ENCODE measurements at places on chromosomes 6 and 20.

DNA sequence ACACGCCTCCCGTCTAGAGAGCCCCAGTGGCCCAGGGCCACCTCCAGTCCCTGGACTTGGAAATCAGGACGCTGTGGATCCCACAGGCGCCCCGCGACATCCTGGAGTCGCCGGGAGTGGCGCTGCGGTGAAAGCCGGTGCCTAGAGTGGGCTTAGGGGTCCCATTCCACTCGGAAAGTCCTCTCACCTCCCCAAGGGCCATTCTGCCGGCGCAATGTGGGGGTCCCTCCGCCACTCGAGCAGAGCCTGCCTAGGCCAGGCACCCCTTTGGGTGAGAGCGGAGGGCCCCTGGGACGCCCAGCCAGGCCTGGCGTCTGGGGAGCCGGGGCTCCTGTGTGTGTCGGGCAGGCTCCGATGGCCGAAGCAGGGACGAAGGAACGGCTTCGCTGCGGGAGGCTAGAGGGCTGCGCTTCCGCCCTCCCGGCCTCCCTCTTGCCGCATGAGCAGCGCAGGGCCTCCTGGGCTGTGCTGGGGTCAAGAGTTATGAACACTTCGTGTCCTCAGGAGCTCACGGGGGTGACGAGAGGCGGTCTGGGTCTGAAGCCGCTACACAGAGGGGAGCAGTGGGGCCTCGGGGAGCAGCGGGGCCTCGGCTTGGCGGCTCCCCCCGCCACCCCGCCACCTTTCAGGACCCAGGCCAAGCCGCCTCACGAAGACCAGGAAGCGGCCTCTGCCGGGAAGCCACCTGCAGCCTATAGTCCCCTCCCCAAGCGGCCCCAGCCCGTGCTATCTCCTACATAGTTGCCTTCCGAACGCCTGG, 13.6 kb downstream of the POU3F2 start:
- DNase-seq: no peak

- no peak for DNase-seq
Observed at GRCh38 chr6:34673064-34673463, 23.5 kb downstream of the ILRUN start.

DNA sequence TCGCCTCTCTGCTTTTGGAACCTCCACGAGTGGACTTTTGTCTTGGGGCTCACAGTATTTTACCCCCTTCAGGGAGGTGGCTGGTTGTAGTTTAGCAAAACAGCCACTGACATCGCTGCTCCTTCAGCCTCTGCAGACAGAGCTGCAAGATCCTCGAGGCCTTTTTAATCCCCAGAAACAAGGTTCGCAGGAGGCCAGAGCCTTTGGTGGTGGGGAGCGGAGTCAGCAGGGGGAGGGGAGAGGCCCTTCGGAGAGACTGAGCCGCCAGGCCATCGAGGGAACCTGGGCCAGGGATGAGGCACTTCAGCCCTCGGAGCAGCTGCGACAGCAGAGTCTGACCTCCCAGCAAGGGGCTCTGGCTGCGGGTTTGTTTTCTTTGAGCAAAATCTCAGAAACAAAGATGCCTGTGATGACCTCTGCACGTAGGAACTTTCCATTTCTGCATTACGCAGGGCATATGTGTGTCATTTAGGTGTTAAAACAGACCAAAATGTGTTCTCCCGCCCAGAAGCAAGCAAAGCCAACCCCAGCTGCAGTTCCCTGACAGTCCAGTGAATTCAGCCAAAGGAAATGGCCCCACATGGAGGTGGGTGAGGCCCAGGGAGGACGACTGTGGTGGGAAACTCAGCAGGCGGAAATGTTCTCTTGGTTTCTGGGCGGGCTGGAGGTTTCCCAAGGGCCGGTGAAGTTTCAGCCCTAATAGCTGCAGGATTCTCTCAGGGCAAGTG, 171.2 kb upstream of the SULF2 start:
- no peak for DNase-seq

- DNase-seq: no peak
Observed at GRCh38 chr6:104601131-104601651, 258.5 kb downstream of the HACE1 start.

GRCh38 chr6:162733489-162733888, 5.7 kb downstream of the PACRG start:
- DNase-seq: no peak

- no peak for DNase-seq
Observed at GRCh38 chr20:43536817-43537440, 21.9 kb upstream of the SGK2 start.

DNA sequence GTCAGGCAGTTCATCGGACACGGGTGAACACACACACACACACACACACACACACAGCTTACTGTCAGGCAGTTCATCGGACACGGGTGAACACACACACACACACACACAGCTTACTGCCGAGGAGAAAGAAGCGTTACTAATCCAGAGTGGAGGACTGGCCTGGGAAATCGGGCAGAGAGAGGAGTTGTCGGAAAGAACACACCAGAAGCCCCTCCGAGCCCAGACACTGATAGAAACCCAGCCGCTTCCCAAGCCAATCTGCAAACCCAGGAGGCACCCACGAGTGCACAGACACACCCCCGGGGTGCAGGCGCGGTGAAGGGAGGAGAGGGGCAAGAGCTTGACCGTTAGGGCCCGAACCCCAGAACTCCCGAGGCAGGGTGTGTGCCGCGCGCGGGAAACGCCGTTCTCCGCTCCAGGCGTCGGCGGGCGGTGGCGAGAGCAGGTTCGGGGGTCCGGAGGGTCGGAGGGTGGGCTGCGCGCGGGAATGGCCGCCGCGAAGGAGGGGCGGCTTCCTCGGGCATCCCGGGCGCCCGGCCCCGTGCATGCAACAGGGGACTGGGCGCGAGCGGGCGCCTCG, 636 bp downstream of the ELOVL2 start:
- no peak for DNase-seq

- DNase-seq: no peak
Observed at GRCh38 chr20:48164566-48165400, 379.5 kb upstream of the SULF2 start.

DNA sequence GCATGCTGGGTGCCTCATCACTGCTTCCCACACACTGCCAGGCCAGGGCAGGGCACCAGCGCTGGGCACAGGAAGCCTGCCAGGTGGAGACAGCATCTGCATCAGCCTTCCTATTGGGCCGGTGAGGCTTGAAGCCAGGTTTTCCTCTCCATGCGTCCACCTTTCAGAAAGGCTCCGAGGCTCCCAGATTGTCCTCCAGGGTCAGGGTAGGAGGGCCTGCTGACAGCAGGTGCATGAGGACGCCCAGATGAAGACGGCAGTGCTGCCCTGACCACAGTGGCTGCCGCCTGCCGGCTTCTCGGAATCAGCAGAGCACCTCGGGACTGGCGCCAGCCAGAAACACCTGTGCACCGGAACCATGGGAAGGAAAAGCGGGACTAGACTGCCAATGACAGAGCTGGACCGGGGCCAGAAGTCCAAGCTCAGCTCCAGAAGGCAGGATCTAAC, 170.5 kb upstream of the CST7 start:
- DNase-seq: no peak

- no peak for DNase-seq
Observed at GRCh38 chr20:41570557-41570956, 47.6 kb downstream of the CHD6 start.

- no peak for DNase-seq
Observed at GRCh38 chr20:46357030-46357514, 48.8 kb upstream of the CDH22 start.

DNA sequence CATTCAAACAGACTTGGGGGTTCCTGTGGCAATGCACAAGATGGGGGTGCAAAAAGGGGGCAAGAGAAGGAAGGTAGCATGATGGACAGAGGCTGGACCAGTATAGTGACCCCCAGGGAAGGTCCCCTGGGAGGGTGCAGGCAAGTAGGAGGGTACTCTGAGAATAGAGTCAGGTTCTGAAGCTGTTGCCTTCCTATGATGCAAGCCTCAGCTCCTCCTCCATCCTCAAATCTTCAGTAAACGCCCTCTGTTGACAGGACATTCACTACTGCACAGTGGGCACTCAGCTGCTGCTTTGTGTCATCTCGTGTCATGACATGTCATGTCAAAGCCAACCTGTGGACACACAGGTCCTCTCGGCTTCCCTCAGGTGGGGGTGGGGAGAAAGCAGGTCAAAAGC, 5.8 kb upstream of the SDCBP2 start:
- no peak for DNase-seq

DNA sequence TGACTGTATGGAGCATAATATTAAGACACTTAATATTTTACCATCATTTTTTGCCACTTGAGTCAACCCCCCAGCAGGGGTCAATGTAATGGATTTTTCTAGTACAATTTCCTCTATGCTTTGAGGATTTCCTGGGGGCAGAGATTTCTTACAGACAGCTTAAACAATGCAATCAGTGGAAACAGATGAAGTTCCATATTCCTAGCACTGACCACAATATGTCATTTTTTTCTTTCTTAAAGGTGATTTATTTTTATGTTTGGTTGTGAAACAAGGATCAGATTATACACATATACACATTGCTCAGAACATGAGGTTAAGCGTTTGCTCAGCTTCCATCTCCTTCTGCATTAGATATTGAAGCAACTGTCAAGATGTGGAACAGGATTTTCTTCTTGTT, 82.0 kb upstream of the ID4 start:
- no peak for DNase-seq

DNA sequence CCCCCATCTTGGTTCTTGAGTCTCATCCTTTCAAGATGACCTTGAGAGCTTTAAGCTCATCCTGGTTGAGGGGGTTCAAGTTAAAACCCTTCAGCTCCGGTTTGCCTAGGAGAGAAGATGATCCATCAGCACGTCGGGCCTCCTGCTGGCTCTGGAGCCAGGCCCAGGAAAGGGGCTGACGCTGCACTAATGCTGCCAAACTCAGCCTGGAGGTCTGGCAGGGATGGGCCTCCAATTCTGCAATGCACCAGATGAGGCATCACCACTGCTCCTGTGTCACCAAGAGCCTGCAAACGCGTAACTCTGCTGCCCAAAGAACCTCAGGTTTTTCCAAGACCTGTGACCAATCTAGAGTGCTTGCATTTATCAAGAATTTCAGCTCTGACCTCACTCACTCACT, 6.1 kb downstream of the PDRG1 start:
- DNase-seq: peak; percentile 32

- no peak for DNase-seq
Observed at GRCh38 chr20:60167812-60168211, 209.6 kb downstream of the CDH26 start.

GRCh38 chr6:12892151-12892550, 175.6 kb downstream of the PHACTR1 start:
- no peak for DNase-seq

GRCh38 chr6:127302728-127303660, 36.3 kb downstream of the RNF146 start:
- DNase-seq: no peak

GRCh38 chr6:118886641-118887040, 7.3 kb upstream of the ASF1A start:
- no peak for DNase-seq

- DNase-seq: no peak
Observed at GRCh38 chr6:36700831-36701230, 3.2 kb downstream of the RAB44 start.

All from C1 segment of cervical spinal cord (tissue), 14 donors.